ENCODE measurements at places on chromosomes 12 and 14. TPM values are rescaled to one million over a fixed set of nuclear protein-coding genes. Genes with fewer than 3 reads are reported as not detected.

Gene KITLG
- 9.1 TPM for total RNA-seq

Gene ABCC9
- 0.16 TPM for total RNA-seq

Gene RPL10L
- not detected for total RNA-seq

Gene GPR68
- 0.87 TPM for total RNA-seq

Gene NINJ2
- 3.0 TPM for total RNA-seq

Gene MIS18BP1
- 40.4 TPM for total RNA-seq

Gene TAMALIN
- 12.5 TPM for total RNA-seq

Gene CD163
- 2.0 TPM for total RNA-seq

Gene SMCO2
- total RNA-seq = 1.6 TPM

Gene TAS2R42
- total RNA-seq = not detected

Gene IL22
- total RNA-seq = not detected

DNA sequence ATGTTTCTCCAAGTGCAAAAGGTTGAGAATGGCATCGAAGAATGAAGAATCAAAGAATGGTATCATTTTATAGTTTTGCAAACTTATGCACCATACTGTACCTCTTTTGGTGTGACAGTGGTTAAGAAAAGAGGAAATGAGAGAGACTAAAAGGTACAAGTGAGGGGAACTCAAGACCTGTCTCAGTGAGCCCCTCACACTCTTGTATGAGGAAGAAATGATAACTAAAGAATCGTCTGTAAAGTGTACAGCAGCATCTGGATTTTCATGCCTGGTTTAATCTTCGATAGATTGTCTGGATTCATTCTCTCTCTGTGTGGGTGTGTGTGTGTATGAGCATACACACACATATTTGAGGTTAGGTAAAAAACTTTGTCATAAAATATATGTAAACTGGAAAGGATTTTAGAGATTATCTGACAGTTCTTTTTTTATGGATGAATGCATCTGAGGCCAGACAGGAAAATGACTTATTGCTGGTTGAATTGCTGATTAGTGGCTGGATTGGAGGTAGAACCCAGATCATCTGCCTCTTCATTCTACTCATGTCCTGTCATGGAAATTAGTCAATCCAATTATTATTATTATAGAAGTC, 16.0 kb upstream of the SLC38A2 start:
- no peak for DNase-seq

GRCh38 chr14:104510216-104510615, 69.3 kb upstream of the C14orf180 start:
- DNase-seq = no peak

DNA sequence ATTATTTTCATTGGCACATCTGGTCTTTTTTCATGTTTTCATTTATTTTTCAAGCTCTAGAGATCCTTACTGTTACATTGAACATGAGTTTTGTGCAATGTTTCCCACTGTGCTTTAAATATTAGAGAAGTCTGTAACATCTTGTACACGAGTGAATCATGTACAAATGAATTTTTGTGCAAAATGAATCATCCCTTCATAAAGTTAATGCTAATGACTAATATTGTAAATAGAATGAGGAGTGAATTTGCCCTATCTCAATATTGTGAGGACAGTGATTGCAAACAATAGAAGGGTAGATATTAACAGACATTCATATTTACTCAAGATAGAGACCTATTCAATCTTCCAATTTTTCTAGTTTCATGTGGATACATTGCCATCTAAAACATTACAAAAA, 463.3 kb upstream of the FOXG1 start:
- DNase-seq = no peak

- DNase-seq = no peak
These were observed 46.7 kb downstream of the APPL2 start for GRCh38 chr12:105189293-105189692.

GRCh38 chr12:42372154-42372791, 46.3 kb downstream of the PPHLN1 start:
- DNase-seq = no peak

DNA sequence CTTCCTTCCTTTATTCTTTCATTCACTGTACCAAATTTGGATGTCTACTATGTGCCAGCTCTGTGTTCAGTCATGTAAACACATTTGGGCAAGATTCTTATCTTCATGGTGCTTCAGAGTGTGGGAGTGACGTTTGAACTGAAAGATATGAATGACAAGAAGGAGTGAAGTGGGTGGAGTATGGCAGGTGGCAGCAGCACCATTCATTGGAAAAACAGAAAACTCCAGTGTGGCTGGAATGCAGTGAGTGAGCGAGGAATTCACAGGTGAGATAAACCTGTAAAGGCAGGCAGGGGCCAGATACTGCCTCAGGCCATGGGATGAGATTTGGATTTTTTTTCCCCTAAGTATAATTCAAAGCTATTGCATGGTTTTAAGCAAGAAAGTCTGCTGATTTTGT, 140.7 kb upstream of the CCDC198 start:
- no peak for DNase-seq

- no peak for DNase-seq
These were observed 238.7 kb downstream of the AKAP6 start for GRCh38 chr14:32567543-32568384.

- no peak for DNase-seq
These were observed 59.9 kb upstream of the PPP4R3A start for GRCh38 chr14:91570021-91570420.

GRCh38 chr14:87131879-87132278, 861.1 kb downstream of the GALC start:
- no peak for DNase-seq

DNA sequence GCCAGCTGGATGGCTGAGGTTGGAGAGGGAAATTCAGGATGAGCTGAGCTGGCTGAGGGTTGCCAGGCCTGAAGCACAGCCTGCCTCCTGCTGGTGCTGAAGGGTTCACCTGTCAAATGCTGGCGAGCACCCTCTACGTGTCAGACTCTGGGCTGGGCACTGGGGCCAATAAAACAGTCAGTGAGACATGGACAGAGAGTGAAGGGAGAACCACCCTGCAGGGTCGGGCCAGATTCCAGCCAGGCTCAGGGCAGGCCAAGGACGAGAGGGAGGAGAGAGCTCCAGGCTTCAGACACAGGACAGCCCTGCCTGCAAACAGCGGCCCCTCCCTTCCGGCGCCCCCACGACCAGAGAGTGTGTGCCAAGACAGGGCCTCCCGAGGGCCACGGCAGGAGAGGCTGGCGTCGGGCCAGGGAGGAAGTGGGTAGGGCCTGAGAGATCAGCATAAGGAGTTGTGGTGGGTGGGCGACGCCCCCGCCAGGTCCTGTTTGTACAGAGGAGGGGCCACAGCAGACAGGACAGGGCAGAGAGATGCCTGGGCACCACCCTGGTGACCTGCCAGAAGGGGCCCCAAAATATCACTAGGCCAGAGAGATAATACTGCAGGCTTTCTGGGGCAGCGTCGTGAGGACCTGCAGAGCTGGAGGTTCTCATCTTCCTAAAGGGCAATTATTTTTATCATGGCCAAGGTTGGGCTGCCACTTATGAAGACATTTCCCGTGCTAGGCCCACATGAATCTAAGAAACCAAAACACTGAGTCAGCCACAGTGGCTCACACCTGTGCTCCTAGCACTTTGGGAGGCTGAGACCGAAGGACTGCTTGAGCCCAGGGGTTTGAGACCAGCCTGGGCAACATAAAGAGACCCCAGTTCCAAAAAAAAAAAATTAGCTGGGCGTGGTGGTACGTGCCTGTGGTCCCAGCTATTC, 73.1 kb upstream of the GPR68 start:
- no peak for DNase-seq

GRCh38 chr12:83462419-83462818, 775.7 kb downstream of the TMTC2 start:
- no peak for DNase-seq

DNA sequence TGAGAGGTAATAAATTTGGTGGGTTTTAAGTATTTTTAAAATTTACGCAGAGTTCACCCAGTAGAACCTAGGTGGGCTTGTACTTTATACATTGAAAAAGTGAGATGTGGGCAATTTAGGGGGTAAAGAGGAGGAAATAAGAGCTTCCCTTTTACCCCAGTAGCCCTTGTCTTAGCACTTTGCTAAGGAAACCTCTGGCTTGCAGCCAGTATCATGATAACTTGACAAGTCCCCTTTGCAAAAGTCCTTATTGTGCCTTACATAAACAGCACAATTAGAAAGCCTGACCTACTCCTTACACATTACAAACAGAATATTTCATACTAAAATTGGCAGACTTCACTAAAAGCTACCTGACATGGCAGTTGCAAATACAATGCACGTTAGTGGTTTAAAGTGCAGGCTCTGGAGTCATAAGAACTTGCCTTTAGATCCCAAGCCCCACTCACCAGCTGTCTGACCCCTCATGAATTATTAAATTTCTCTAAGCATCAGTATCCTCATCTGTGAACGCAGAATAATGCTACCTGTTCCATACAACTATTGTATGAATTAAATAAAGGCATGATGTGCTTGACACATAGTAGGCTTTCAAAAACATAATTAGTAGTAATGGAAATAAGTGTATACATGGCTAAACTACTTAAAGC, 53.2 kb upstream of the NELL2 start:
- no peak for DNase-seq

DNA sequence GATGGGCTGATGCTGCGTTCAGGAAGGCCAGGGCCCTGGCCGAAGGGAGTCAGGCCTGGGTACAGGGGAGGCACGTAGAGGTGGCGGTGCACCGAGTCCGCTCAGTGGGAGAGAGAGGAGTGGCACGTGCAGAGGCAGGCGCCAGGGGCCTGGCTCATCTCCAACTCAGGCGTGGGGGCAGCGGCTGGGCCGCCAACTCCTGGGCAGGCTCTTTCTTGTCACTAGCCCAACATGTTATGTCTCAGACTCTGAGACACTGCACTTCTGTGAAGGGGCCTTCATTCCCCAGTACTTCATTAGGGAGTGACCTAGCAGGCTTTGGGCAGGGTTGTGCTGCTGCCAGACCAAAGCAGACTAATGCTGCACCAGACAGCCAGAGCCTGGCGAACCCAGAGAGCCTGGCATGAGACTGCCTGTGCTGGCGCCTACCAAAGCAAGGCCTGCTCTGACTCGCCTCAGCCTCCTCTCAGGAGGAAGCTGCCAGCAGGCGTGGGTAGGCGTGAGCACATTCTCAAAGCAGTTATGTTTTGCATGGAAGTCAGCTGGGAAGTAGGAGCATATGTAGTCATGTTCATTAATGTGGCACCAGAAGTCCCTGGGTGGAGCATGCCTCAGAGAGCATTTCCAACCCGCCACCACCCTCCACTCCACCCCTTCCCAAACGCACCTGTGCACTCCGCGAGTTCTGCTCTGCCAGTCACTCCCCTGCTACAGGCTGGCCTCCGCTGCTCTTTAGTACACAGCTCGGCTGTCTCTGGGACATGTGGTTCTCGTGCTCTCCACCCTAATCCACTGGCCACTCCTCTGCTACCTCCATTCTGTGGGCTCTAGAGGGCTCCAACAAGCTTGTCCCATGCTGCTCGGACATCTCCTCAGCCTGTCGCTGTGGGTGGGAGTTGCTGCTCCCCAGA, 9.7 kb downstream of the CKB start:
- no peak for DNase-seq

- DNase-seq = no peak
These were observed 6.3 kb upstream of the PZP start for GRCh38 chr12:9214534-9214933.

DNA sequence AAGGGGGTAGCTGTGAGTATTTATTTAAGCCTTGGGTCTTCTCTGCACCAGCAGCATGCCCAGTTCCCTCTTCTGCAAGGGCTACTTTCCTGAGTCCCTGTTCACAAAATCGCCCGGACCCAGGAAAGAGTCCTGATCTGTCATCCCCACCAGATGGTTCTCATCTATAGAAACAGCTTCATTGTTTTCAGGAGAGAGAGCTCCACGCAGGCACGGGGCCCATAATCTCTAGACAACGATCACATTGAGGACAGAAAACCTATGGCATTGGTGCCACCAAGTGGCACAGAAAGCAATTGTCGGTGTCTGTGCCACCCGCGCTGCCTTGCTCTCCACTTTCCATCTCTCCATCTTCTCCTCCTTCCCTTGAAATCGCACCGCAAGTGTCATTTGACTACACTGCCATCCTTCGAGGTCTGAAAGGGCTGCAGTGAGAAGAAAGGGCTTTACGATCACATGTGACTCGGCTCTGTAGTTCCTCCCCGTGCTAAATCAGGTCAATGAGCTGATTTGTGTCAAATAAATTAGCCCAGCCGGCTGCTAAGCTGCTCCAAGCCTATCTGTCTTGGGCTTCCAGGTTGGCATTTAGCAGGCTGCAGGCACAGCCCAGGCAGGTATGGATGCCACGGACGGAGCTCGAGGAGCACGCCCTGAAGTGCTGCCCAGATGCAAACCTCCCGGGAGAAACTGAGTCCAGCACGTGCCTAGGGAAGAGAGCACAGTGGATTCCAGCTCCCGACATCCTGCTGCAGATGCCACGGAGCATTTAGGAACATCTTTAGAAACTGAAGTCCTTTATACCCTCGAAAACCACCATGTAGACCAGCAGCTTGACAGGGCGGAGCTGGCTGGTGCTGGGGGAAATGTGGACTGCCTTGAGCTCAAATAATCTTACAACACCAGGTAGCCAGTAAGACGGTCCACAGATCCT, 28.8 kb downstream of the SPRING1 start:
- no peak for DNase-seq

DNA sequence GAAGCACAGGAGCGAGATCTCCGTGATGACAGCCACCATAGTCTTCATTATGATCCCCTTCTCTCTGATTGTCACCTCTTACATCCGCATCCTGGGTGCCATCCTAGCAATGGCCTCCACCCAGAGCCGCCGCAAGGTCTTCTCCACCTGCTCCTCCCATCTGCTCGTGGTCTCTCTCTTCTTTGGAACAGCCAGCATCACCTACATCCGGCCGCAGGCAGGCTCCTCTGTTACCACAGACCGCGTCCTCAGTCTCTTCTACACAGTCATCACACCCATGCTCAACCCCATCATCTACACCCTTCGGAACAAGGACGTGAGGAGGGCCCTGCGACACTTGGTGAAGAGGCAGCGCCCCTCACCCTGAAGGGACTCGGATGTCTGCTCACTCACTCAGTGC, 775 bp downstream of the OR10P1 start:
- no peak for DNase-seq

DNA sequence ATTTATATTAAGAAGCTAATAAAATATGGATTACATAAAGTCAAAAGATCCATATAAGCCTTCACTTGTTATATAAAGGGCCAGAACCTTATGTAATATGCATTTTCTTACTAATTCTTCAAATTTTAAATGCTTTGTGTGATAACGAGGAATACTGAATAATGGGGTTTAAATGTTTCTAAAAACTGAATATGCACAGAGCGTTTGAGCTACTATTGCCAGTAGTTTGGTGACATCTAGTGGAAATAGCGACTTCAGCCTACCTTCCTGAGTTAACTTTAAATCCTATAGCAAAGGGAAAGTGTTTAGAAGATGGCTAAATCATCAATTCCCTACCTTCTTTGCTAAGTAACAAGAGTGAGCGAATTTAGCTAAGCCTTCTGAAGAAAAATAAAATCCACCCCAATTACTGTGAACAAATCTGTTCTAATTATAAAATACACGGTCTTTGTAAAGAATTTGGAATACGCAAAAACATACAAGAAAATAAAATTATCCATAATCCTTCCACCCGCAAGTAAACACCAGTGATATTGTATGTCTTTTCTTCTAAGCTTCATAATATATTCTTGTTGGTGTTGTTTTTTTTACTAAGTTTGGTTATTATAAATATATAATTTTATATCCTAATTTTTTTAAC, 115.5 kb upstream of the G2E3 start:
- no peak for DNase-seq

Data from progenitor cell of endocrine pancreas (in vitro differentiated cells).